Stimulated activated CD8-positive, alpha-beta memory T cell treated with anti-CD3 and anti-CD28 coated beads, Interleukin-15, amount 100 ng/mL, for 48 hours (primary cell): ENCODE measurements at places on chromosomes 6 and 20.

- DNase-seq, result no peak
These were observed 549 bp downstream of the ANKRD6 start for GRCh38 chr6:89433252-89434149.

DNA sequence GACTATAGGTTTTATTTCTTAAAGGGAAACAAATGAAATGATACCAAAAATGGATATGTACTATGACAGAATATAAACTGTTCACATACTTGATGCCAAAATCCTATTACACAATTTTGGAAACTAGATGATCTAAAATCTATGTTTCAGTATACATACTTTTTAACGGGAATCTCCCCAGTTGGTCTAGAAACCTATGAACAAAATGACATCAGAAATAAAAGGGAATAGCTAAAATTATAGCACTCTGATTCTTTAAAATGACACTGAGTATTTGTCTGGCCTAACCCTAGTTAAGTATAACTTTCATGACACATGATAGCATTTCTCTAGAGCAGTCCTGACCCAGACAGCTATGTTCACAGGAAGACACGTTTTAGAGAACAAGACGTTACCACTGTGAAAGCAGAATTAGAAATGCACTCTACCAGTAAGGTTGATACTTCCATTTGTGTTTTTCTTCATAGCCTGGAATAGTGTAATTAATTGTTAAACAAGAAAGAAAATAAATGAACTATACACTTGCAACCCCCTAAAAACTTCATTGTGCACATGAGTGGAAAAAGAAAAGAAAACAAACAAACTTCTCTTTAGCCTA is 3.3 kb downstream of the OSER1 start:
- no peak for DNase-seq

GRCh38 chr6:53411451-53411850 is 62.7 kb upstream of the ELOVL5 start:
- DNase-seq, result no peak

- DNase-seq, result no peak
These were observed 503.5 kb downstream of the HACE1 start for GRCh38 chr6:104356197-104356596.

- DNase-seq, result peak; percentile 53
These were observed 50.5 kb downstream of the EBF4 start for GRCh38 chr20:2742934-2743559.

- DNase-seq, result no peak
These were observed 294.4 kb upstream of the TBX18 start for GRCh38 chr6:85058806-85059205.

- DNase-seq, result no peak
These were observed 113.3 kb downstream of the SLC16A10 start for GRCh38 chr6:111200350-111201243.

DNA sequence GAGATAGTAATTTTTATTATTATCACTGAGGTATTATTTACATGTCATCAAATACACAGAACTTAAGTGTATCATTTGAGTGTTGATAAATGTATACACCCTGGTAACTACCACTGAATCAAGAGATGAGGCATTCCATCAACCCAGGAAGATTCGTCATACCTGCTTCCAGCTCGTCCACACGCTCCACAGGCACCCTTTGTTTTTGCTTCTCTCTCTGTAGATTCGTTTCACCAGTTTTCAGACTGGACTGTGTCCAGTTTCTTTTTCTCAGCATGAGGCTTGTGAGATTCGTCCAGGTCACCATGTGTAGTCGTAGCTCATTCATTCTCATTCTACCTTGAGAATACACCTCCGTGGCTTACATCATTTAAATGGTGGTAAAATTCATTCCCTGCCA is 64.5 kb downstream of the BFSP1 start:
- no peak for DNase-seq

DNA sequence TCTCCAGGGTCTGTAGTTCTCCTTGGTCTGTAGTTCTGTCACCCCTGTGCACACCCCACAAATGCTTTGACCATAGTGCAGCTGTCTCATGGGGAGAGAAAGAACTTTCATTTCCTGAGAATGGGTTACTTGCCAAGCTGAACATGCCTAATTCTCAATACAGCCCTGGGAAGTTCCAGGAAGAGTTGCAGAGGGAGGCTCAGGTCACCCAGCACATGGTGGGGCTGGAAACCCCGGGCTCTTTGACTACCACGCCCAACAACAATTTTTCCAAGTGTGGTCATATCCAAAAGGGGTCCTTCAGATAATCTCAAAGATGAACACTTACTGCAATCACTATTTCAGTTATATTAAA is 2.2 kb upstream of the PTPRA start:
- no peak for DNase-seq

GRCh38 chr6:33996120-33996475 is 149.8 kb downstream of the GRM4 start:
- no peak for DNase-seq

GRCh38 chr6:88870717-88871330 is 92.6 kb downstream of the RNGTT start:
- DNase-seq, result no peak

DNA sequence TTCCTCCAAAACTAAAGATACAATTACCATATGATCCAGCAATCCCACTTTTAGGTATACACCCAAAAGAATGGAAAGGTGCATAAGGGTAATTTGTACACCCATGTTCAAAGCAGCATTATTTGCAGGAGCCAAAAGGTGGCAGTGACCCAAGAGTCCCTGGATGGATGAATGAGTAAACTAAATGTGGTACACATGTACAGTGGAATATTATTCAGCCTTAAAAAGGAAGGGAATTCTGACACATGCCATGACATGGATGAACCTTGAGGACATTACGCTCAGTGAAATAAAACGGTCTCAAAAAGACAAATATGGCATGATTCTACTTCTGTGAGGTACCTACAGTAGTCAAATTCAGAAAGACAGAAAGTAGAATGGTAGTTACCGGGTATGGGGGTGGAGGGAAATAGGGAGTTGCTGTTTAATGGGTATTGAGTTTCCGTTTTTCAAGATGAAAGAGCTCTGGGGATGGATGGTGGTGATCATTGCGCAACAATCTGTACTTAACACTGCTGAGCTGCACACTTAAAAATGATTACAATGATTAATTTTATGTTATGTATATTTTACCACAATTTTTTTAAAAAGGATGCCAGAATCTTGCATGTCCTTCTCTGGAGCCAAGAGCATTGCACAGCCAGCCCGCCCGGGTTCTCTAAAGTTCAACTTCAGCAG is 518.9 kb upstream of the JARID2 start:
- no peak for DNase-seq

DNA sequence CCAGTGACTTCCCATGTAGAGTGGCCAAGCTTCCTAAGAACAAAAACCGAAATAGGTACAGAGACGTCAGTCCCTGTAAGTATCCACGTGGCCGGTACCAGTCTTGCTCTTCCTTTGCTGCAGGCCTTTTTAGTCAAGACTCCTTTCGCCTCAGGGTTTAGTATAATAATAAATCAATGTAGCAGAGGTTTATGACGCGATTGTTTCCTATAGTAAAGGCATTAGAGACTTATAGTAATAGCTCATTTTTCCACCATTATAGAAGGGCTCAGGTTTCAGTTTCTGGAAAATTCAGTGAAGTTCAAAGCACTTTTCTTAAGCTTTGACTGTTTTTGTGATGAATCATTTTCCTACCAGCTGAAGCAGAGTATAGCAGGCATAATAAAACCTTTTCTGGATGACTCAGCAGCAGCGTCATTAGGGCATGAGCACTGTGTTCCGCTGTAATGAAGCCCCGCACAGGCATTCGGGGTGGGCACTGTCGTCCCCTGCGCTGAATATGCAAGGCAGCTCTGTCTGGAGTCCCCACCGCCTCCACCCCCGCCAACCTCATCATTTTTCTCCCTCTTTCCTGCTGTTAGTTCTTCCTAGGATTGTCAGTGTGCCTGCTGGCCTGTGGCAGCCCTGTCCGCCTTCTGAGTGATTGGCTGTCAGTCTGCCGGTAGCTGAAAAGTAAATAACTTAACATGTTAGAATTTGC is 51.3 kb downstream of the PTPN1 start:
- peak; percentile 58 for DNase-seq

GRCh38 chr6:84089552-84089951 is 56.0 kb downstream of the MRAP2 start:
- DNase-seq, result no peak

DNA sequence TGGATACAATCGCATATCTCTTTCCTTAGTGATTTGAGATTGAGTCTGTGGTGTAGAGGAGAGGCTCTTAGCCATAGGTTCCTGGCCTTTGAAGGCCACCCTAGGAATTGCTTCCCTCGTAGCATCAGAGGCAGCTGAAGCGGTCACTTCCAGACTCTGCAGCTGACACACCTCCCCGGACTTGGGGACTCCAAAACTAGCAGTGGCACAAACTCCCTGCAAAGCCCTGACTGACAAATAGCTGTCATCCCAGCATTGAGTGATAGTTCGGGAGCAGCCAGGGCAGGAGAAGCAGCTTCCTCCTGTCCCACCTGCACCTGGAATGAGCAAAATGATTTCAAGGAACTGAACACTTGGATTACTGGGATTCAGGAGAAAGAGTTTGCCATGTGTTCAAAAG is 100.5 kb upstream of the QKI start:
- no peak for DNase-seq

DNA sequence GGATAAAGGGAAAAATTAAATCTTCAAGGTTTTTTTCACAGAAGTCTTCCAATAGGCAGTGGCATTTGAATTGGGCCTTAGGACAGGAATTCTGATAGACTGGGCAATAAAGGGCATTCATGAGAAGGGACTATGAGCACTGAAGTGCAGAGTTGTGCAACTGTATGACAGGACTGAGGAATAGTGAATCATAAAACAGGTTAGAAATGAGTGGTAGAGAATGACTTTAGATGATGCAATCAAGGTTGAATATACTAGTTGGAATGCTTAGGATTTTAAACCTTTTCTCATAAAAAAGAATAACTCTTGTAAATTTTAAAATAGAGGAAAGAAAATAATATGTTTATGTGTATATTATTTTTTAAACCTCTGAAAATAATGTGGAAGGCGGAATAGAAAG is 944.7 kb downstream of the PHF3 start:
- DNase-seq, result no peak

DNA sequence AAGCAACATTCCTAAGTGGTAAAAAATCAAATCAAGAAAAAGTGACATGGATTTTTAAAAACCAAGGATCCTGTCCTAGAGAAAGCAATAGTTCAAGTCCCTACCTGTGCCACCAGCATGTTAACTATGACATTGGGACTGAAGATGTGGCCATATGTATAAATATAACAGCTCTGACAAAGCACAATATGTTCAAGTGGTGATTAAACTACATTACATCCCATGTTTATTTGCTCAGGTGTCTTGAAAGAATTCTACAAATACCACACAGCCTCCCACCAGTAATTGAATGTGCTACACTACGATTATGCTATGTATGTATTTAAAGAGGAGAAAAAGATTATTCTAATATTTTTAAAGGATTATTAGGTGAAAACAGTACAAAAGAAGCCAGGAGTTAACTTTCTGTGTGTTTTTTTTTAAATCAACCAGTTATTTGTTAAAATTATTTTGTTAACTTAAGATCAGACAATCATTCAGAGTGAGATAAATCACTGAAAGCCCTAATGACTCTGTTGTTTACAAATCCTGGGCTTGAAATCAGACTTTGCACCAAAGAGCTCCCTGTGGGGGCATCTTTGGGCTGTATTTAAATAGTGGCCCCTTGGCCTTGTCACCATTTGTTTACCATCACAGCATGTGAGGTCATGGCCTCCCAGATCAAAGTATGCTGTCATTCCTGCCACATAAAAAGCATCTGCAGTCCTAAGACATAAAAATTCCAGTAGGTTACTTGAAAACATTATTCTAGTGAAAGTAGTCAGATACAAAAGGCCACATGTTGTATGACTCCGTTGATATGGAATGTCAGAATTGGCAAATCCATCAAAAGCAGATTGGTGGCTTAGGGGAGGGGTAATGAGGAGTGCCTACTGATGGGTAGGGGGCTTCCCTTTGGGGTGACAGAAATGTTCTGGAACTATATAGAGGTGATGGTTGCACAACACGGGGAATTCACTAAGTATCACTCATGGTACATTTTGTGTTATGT is 17.1 kb downstream of the TTLL2 start:
- DNase-seq, result no peak

DNA sequence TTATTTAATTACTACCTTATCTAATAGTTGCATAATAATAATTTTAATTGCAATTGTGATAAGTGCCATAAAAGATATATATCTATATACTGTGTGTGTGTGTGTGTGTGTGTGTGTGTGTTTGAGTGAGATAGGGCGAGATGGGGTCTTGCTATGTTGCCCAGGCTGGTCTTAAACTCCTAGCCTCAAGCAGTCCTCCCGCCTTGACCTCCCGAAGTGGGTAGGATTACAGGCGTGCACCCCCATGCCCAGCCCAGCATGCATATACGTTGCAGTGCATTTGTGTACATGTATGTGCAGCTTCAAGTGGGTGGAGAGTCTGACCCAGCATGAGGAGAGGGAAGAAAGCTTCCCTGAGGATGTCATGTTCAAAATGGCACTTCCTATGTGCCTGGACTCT is 4.6 kb upstream of the RIMS4 start:
- no peak for DNase-seq

GRCh38 chr6:96792561-96793190 is 44.6 kb downstream of the GPR63 start:
- DNase-seq, result no peak

GRCh38 chr6:49097116-49097515 is 365.9 kb downstream of the MMUT start:
- DNase-seq, result no peak

- DNase-seq, result no peak
These were observed 150.9 kb downstream of the DST start for GRCh38 chr6:56491606-56492328.

DNA sequence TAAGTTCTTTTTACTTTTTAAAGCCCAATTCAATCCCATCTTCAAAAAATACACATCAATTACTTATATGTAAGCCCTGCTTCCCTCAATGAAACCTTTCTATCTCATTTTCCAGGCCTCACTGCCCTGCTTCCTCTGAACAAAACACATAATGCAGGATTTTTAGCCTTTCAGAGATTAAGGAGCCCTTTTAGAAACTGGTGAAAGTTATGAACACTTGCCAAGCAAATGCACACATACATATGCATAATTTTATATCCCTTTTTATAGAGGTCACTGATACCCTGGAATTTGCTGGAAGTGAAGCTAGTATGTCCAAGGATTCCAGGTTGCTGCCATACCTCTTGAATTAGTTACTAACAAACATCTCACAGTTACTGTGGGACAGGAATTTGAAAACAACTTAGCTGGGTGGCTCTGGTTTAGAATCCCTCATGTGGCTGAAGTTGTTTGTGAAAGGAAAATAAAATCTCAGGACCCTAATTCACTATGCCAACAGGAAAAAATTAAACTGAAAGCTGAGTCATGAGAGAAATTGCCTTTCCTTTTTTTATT is 75.8 kb downstream of the UBE3D start:
- no peak for DNase-seq
